ENCODE measurements at places on chromosomes 16 and 17. TPM values are rescaled to one million over a fixed set of nuclear protein-coding genes. Genes with fewer than 3 reads are reported as not detected.

Gene PYDC1
- not detected for total RNA-seq

- no peak overlapping the region for H3K27ac ChIP-seq
- H3K36me3 ChIP-seq: no peaks in the 10 kb centered on the region
- DNase-seq: no peak
- H3K4me1 ChIP-seq: no peaks in the 10 kb centered on the region
- H3K4me3 ChIP-seq: no peak overlapping the region
Measured at GRCh38 chr16:3492356-3492755, 2.9 kb downstream of the C16orf90 start.

Gene KRTAP2-2
- not detected for total RNA-seq

Gene EVPLL
- 1.1 TPM for total RNA-seq

Gene CDRT15
- total RNA-seq: not detected

- peaks cover 26% of the 10 kb centered on the region for H3K27me3 ChIP-seq
- peak; percentile 81 for DNase-seq
- H3K4me3 ChIP-seq: peak overlapping the region; percentile 74
- peaks cover 11% of the 10 kb centered on the region for H3K4me1 ChIP-seq
- H3K27ac ChIP-seq: no peak overlapping the region
Measured at GRCh38 chr17:56592487-56593085, 913 bp upstream of the NOG start.

Gene CACNA1G
- 0.04 TPM for total RNA-seq

Gene INCA1
- total RNA-seq: not detected

- no peak for DNase-seq
- no peak overlapping the region for H3K27ac ChIP-seq
- H3K4me3 ChIP-seq: no peak overlapping the region
- H3K36me3 ChIP-seq: peaks cover 17% of the 10 kb centered on the region
- H3K4me1 ChIP-seq: no peaks in the 10 kb centered on the region
Measured at GRCh38 chr17:66326476-66327047, 24.1 kb downstream of the PRKCA start.

- peaks cover 5% of the 10 kb centered on the region for H3K27me3 ChIP-seq
- H3K27ac ChIP-seq: peak overlapping the region; percentile 69
- DNase-seq: peak; percentile 31
Measured at GRCh38 chr17:21288571-21289017, 4.1 kb downstream of the MAP2K3 start.

Gene GDPD3
- 3.4 TPM for total RNA-seq

GRCh38 chr16:71794943-71795342 lies 13.7 kb downstream of the AP1G1 start:
- H3K4me1 ChIP-seq: no peaks in the 10 kb centered on the region
- no peak overlapping the region for H3K27ac ChIP-seq
- no peaks in the 10 kb centered on the region for H3K27me3 ChIP-seq

DNA sequence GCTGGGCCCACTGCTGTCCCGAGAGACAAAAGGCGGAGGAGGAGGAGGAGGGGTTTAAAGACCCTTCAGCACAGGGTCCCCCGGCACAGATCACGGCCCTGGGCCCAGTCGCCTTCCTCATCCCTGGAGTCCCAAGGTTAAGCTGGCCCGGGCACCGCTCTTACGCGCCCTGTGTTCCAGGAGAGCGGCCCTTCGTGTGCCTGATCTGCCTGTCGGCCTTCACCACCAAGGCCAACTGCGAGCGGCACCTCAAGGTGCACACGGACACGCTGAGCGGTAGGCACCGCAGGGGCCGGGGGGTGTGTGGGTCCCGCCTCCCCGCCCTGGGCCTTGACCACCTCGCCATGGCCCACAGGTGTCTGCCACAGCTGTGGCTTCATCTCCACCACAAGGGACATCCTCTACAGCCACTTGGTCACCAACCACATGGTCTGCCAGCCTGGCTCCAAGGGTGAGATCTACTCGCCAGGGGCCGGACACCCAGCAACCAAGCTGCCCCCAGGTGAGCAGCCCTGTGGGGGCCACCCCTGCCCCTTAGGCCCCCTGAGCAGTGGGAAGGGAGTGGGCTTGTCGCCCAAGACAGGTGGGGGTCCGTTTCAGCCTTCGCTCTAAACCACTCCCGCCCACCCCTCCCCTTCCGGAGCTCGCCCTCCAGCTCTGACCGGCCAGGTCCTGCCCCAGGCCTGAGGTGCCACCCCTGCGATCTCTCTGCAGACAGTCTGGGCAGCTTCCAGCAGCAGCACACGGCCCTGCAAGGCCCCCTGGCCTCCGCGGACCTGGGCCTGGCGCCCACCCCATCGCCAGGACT lies 37.6 kb upstream of the ZC3H18 start:
- no peaks in the 10 kb centered on the region for H3K36me3 ChIP-seq
- DNase-seq: no peak
- 0 out of 2 replicates have a peak, but pooled peaks cover 6% of the 10 kb centered on the region for H3K4me1 ChIP-seq

- no peaks in the 10 kb centered on the region for H3K4me1 ChIP-seq
- DNase-seq: no peak
- no peaks in the 10 kb centered on the region for H3K36me3 ChIP-seq
- H3K27me3 ChIP-seq: no peaks in the 10 kb centered on the region
- H3K27ac ChIP-seq: no peak overlapping the region
Measured at GRCh38 chr16:52925143-52925542, 127.6 kb downstream of the CHD9NB start.

Gene ZNF768
- 31.2 TPM for total RNA-seq

GRCh38 chr16:27444470-27444869 lies 42.5 kb downstream of the IL21R start:
- no peak for DNase-seq
- H3K36me3 ChIP-seq: no peaks in the 10 kb centered on the region
- no peak overlapping the region for H3K4me3 ChIP-seq
- H3K4me1 ChIP-seq: no peaks in the 10 kb centered on the region

GRCh38 chr16:14172200-14172809 lies 101.2 kb downstream of the MRTFB start:
- no peak overlapping the region for H3K27ac ChIP-seq
- no peaks in the 10 kb centered on the region for H3K4me1 ChIP-seq
- H3K36me3 ChIP-seq: no peaks in the 10 kb centered on the region
- peak; percentile 42 for DNase-seq

DNA sequence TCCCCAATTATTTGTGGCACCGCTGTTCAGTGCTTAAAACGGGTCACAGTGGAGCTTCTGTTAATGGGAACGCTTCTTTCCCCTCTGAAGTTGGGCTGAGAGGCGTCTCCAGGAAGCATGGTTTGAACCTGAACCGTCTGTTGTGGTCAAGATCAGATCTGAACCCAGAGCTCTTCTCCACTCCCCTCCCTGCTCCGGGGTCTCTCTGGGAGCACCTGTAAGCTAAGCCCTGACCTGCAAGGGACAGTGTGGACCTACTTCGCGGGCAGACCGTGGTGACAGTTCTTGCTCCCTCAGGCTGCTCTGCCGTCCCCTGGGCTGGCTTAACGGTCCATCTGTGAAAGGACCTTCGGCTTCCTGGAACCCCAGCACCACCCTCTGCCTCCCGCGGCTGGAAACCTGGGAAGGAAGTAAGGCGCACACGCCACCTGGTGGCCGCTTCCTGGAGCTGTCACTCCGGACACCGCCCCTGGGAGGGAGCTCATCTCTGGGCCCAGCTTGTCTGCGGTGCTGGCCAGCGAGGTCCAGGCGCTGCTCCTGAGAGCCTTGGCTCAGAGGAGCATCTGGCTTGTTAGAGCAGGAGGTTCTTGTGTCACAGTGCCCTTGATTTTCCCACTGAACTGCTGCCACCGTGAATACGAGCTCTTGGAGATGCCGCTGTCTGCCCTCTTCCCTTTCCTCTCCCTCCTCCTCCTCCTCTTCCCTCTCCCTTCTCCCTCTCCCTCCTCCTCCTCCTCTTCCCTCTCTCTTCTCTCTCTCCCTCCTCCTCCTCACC lies 518.5 kb upstream of the EEF2KMT start:
- no peaks in the 10 kb centered on the region for H3K27me3 ChIP-seq
- peak; percentile 23 for DNase-seq
- H3K36me3 ChIP-seq: no peaks in the 10 kb centered on the region

GRCh38 chr17:76659928-76660655 lies 16.5 kb upstream of the ST6GALNAC1 start:
- peaks cover 12% of the 10 kb centered on the region for H3K4me1 ChIP-seq
- H3K36me3 ChIP-seq: no peaks in the 10 kb centered on the region

DNA sequence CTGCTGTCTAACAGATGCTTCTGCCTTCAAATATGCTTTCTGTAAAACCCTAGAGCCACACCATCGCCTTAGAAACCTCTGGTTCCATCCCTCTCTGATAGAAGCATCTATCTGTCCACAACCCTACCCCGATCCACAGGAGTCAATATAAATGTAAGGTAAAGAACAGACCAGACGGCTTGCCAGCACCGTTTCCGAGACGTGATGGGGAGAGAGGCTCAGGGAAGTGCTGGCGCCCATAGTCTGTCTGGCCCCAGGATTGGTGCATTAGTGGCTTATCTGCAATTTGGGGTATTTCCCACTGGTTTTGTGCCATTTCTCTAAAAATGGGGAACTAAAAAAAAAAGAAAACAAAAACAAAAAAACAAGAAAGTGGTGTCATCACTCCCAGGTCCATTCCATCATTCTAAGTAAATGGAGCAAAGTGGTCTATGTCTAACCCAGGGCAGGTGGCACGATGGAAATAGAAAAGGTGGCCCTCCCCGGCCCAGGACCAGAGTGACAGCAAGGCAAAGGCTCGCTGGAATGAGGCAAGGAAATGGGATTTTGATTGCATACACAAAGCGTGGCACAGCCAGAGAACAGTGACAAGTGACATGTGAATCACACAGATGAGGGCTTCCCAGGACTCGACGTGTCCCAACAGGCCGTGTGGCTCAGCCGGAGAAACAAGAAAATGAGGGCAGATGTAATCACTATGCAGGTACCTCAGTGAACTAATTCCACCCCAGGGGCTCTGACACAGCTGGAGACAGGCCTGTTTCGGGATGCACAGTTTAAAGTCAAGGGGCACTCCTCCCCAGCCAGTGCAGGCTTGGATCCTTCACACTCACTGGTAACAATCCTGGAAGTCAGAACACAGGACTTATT lies 125.6 kb downstream of the GAS7 start:
- H3K4me1 ChIP-seq: no peaks in the 10 kb centered on the region
- no peaks in the 10 kb centered on the region for H3K36me3 ChIP-seq
- H3K4me3 ChIP-seq: no peak overlapping the region
- no peak for DNase-seq
- peaks cover 24% of the 10 kb centered on the region for H3K27me3 ChIP-seq

GRCh38 chr16:69922200-69922599 lies 28.9 kb upstream of the CLEC18A start:
- no peaks in the 10 kb centered on the region for H3K36me3 ChIP-seq
- peaks cover 14% of the 10 kb centered on the region for H3K4me1 ChIP-seq
- no peak overlapping the region for H3K4me3 ChIP-seq
- no peaks in the 10 kb centered on the region for H3K27me3 ChIP-seq
- DNase-seq: no peak
- H3K27ac ChIP-seq: no peak overlapping the region

Gene SPNS2
- total RNA-seq: 2.6 TPM

Gene HSPB9
- total RNA-seq: not detected

- H3K4me1 ChIP-seq: peaks cover 17% of the 10 kb centered on the region
- peak; percentile 70 for DNase-seq
- no peaks in the 10 kb centered on the region for H3K27me3 ChIP-seq
- peak overlapping the region; percentile 56 for H3K4me3 ChIP-seq
- no peaks in the 10 kb centered on the region for H3K36me3 ChIP-seq
Measured at GRCh38 chr16:72787514-72788268, 260.2 kb downstream of the ZFHX3 start.

- no peaks in the 10 kb centered on the region for H3K4me1 ChIP-seq
- no peak for DNase-seq
- no peaks in the 10 kb centered on the region for H3K36me3 ChIP-seq
- H3K27ac ChIP-seq: no peak overlapping the region
- no peak overlapping the region for H3K4me3 ChIP-seq
- H3K27me3 ChIP-seq: no peaks in the 10 kb centered on the region
Measured at GRCh38 chr16:51591480-51591879, 440.4 kb upstream of the SALL1 start.

GRCh38 chr17:39599665-39600231 lies 8.0 kb downstream of the NEUROD2 start:
- H3K4me1 ChIP-seq: no peaks in the 10 kb centered on the region
- no peak for DNase-seq
- H3K27ac ChIP-seq: no peak overlapping the region
- H3K27me3 ChIP-seq: peaks cover 71% of the 10 kb centered on the region
- H3K36me3 ChIP-seq: no peaks in the 10 kb centered on the region

- H3K4me1 ChIP-seq: no peaks in the 10 kb centered on the region
- peaks cover 51% of the 10 kb centered on the region for H3K27me3 ChIP-seq
- no peak overlapping the region for H3K27ac ChIP-seq
- no peak for DNase-seq
- no peak overlapping the region for H3K4me3 ChIP-seq
- no peaks in the 10 kb centered on the region for H3K36me3 ChIP-seq
Measured at GRCh38 chr17:77566151-77566550, 392.4 kb upstream of the TNRC6C start.

Gene CCL16
- total RNA-seq: not detected

- H3K27ac ChIP-seq: no peak overlapping the region
- no peaks in the 10 kb centered on the region for H3K4me1 ChIP-seq
- H3K4me3 ChIP-seq: no peak overlapping the region
Measured at GRCh38 chr17:10871914-10872313, 34.0 kb upstream of the PIRT start.

Gene CHD9NB
- not detected for total RNA-seq

DNA sequence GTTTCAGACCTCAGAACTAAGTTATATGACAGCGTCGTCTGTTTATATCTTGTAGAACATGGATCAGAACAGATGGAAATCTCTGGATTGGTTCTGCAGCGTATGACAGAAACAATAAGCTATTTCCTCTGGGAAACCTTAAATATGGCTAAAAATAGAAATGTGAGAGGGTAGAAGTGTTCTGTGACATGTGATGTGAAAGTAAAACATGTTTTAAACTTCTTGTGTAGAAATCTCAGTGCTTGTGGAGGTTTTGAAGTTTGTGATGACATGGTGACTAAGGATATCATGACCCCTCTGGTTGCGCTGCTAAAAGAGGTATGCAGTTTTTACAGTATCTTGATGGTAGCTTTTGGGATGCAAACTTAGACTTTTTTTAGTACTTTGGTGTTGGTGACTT lies 2.8 kb downstream of the HEATR3 start:
- H3K27ac ChIP-seq: no peak overlapping the region
- no peak overlapping the region for H3K4me3 ChIP-seq
- peaks cover 7% of the 10 kb centered on the region for H3K36me3 ChIP-seq
- DNase-seq: no peak

GRCh38 chr17:51699303-51699702 lies 439.0 kb downstream of the UTP18 start:
- no peaks in the 10 kb centered on the region for H3K27me3 ChIP-seq
- H3K4me1 ChIP-seq: peaks cover 6% of the 10 kb centered on the region
- DNase-seq: no peak
- no peak overlapping the region for H3K4me3 ChIP-seq
- H3K27ac ChIP-seq: no peak overlapping the region

Gene IL17C
- not detected for total RNA-seq

- H3K27ac ChIP-seq: no peak overlapping the region
- peaks cover 34% of the 10 kb centered on the region for H3K36me3 ChIP-seq
- DNase-seq: no peak
- H3K4me1 ChIP-seq: peaks cover 8% of the 10 kb centered on the region
Measured at GRCh38 chr17:75207760-75208159, 2.3 kb downstream of the NUP85 start.

Gene TMEM100
- total RNA-seq: not detected

Gene CCL4
- not detected for total RNA-seq

Gene PMFBP1
- 1.2 TPM for total RNA-seq

Gene SETD1A
- total RNA-seq: 8.6 TPM

Data from PC-3 (cell line).